ENCODE measurements at places on chromosomes 1 and 21.

DNA sequence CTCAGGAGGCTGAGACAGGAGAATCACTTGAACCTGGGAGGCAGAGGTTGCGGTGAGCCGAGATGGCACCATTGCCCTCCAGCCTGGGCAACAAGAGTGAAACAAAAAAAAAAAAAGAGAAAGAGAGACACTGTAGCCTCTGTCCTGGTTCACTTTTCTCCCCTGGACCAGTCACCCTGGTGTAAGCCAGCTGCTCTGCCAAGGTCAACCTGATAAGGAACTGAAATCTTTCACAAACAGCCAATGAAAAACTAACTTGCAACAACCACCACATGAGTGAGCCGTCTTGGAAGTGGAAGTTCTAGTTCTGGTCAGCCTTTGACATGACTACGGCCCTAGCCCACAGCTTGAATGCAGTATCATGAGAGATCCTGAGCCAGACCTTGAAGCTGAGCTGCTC, 36.8 kb upstream of the CXADR start:
- DNase-seq: no peak

DNA sequence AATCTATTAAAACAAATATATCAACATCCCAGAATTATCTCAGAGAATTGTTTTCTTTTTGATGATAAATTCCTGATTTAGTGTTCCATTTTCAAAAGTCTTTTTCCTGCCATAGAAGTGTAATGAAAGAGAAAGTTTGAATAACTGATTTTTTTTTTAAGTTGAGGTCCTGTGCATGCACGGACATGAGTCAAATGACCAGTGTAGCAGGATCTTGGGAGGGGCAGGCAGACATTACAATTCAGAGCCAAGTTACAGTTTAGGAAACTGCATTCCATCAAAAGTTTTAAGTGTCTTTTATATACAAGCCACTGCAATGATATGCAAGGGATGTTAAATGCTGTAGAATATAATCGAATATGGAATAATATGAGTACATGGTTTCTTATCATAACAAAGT, 227.5 kb downstream of the HMCN1 start:
- no peak for DNase-seq

DNA sequence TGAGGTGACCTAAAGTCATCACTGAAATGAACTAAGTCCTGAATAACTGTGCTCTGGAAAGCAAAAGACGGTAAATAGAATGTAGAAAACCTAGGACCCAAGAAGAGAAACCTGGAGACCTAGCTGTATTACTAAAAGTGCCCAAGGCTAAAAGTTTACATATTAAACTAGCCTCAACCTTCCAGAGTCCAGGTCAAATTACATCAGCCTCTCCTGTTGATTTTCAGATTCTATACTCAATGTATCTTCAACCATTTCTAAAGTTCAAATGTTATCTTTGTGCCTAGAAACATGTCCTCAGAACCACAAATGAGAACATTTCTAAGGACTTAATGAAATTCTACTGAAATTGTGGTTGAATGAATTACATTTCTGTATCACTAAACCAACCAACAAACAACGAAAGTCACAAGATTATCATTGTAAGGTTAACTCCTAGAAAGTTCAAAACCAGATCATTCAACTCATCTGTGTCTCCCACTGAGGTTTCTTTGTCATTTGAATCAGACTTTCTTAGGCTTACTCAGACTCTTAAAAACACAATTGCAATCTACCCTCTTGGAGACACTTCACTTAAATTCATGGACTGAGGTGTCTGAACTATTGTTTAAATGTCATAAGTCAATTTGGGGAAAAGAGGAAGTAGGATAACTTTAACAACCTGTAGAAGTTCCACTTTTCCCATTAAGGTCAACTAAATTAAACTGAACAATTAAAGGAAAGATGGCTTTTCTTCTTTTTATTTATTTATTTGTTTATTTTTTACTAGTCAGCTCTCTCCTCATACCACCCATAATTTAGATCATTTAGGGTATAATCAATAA, 207.7 kb downstream of the BARHL2 start:
- DNase-seq: no peak

- DNase-seq: no peak
These were observed 12.6 kb downstream of the MEGF6 start for GRCh38 chr1:3598522-3599285.

DNA sequence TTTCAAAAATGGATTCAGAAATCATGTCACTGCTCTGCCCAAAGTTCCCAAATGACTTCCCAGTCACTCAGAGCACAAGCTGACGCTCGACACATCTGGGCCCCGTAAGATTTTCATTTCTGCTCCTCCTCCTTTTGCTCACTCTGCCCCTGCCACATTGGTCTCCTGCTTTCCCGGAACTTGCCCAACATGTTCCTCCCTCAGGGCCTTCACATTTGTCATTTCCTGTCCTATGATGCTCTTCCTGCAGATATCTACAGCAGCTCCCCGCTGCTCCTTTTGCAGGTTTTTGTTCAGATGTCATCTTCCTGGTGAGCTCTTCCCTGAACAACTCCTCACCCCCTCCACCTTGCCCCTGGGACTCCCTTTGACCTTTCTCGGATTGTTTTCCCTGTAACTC, 58.5 kb upstream of the IVNS1ABP start:
- peak; percentile 89 for DNase-seq

DNA sequence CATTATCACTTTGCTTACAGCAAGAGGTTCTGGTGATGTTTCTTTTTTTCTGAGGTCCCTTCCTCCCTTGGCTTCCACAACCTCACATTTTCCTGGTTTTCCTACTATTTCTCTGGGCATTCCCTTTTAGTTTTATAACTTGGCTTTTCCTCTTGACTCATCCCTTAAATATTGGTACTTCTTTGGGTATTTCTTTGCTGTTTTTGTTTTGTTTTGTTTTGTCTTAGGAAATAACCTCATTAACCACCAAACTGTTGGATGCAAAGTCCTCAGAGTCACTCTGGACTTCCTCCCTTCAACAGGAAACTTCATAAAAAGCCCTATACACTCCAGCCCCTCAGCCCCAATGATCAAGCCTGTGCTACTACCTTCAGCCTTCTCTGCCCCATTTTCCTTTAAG, 211.1 kb downstream of the DUSP10 start:
- DNase-seq: no peak

GRCh38 chr21:37749132-37749531, 167.1 kb downstream of the KCNJ6 start:
- DNase-seq: no peak

GRCh38 chr21:39867198-39867650, at the start of gene PCP4:
Gene PCP4, plus strand, starts transcription at chr21:39867438. Its CDS starts 64 bp downstream, at chr21:39867502.
- peak; percentile 47 for DNase-seq

DNA sequence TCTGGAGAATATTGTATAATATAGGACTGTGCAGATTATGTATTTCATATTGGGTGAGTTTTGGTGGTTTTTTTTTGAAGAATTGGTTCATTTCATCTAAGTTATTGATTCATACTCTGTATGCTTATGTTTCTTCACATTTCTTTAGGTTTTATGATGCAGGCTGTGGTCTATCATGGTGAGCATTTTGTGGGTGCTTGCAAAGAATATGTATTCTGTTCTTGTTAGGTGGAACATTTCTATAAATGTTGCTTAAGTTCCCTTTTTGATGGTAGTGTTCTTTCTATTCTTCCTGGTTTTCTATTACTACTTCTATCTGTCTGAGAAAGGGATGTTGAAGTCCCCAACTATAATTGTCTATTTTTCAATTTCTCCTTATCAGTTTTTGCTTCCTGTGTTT, 42.6 kb downstream of the PKN2 start:
- DNase-seq: peak; percentile 55

DNA sequence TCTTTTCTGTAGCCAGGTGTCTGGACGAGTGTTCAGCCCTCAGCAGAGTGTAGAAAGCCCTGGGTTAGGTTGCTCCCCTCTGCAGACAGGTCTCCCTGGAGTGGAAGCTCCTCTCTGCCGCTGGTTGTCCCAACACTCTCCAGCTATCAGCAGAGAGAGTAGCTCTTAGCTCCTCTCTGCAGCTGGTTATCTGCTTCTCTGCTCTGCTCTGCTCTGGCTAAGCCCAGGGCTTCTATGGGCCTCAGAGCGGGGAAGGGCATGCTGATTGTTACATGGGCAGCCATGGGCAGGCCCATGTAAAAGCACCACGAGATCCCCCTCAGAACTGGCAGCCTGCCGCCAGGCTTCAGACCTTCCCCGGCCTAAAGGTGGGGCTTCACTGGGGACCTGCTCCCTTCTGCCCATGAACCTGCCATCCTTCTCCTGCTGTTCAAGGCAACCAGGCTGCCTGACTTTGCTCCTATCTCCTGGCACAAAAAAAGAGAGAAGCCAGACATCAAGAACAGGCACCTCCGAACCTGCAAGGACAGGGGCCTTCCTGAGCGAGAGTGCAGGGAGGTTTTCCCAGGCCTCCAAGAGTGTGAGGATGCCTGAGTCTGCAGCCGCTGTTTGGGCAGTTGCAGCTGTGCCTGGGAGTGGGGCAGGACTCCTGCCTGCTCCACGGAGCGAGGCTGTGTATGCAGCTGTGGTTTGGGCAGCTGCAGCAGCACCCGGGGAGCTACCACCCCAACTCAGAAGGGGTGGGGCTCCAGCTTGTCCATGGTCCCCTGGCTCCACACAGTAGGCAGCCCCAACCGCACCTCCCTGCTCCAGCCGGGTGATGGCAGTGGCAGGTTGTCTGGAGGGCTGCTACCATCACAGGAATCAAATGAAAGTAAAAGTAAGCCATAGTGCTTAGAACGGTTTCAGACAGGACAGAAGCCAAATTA, 973.7 kb downstream of the LTN1 start:
- peak; percentile 1 for DNase-seq

DNA sequence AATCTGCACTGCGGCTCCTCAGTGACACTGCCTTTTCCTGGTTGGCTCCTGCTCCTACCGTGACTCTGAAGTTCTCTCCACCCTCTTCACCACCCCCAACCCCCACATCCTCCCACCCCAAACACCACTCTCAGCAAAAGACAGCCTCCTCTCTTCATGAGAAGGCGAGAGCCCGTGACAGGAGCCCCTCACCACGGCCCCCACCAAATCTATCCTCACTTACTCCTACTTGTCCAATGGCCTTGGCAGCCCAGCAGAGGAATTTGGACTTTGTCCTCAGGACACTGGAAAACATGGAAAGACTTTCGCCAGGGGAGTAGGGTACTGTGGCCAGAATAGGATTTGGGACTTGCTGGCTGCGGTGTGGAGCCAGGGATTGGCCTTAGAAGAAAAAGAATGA, 6.9 kb downstream of the TMEM125 start:
- no peak for DNase-seq

GRCh38 chr1:85296980-85297379, 20.5 kb upstream of the BCL10 start:
- DNase-seq: no peak

GRCh38 chr1:147247656-147248238, 5.3 kb downstream of the CHD1L start:
- DNase-seq: no peak

GRCh38 chr1:168845140-168845539, 116.1 kb upstream of the DPT start:
- DNase-seq: no peak

- no peak for DNase-seq
These were observed 66.3 kb downstream of the SLC27A3 start for GRCh38 chr1:153841463-153841994.

GRCh38 chr1:166974647-166975345, 544 bp downstream of the ILDR2 start:
- peak; percentile 8 for DNase-seq

- DNase-seq: no peak
These were observed 40.2 kb downstream of the PIK3CD start for GRCh38 chr1:9691691-9692090.

GRCh38 chr21:14875704-14876523, 188.9 kb downstream of the NRIP1 start:
- no peak for DNase-seq

GRCh38 chr1:26998429-26999300, 5.2 kb downstream of the TRNP1 start:
- no peak for DNase-seq

DNA sequence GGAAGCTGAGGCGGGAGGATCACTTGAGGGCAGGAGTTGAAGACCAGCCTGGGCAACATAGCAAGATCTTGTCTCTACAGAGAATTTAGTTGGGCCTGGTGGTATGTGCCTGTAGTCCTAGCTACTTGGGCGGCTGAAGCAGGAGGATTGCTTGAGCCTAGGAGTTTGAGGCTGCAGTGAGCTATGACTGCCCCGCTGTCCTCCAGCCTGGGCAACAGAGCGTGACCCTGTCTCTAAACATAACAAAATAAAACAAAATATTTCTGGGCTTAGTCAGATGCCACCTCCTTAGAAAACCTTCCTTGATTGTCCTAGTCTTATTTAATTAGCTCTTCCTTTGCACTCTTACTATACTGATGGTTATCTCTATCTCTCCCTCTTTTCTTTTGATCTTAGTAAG, 8.5 kb downstream of the TGFB2 start:
- DNase-seq: no peak

DNA sequence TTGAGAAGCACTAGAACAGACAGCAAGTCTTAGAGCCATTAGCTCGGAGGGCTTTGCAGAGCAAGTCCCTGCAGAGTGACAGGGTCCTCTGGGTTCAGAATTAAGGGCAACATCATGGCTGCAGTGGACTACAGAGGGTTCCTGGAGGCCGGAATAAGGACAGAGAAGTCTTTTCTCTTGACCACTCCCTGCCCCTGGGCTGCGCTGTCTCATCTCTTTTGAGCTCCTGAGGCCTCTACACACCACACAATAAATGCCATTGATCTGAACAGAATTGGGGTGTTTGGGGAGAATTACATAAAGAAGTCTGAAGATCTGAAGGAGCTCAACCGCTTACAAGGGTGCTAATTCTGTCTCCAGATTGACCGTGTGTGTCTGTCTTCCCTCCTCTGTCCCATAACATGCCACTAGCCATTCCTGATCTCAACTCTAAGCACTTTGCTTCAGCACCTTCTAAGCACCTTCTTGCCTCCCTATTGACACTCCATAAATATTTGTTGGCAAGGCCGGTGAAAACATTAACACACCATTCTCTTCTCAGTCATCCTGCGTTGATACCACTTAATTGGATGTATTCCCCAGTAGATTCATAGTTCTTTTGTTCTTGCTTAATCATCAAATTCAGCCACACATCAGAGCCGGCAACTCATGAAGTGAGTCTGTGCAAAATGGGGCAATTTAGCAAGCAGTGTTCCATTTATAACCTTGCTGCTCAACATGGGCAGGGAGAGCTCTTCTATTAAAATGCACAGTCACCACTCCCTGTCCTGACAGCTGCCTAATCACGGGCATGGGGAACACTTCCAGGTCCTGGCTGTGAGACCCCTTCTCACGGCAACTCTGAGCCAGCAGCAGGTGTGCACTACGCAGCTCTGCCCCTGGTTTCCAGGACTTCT, 49.7 kb downstream of the NMNAT2 start:
- DNase-seq: peak; percentile 4

- DNase-seq: peak; percentile 76
These were observed 40.7 kb upstream of the PRKACB start for GRCh38 chr1:84103197-84103992.

DNA sequence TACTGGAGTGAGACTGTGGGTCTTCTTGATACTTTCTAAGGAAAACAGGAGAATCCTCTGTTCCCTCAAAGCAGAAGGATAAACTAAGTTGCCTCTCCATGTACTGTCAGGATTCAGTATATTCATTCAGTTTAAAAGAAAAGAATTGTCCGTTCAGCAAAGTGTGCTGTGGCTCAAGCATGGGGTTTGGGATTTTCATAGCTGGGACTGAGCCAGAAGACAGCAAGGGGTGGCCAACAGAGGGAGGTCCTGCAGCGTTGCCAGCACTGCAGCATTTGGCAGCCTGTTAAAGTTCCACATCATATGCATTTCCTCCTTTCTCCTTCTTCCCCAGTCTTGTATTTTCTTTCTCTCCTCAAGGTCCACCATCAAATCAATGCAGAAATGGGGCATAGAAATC, 75.1 kb downstream of the DTL start:
- DNase-seq: no peak
